Pancreas (tissue), 10 donors: ENCODE measurements at places on chromosomes 12 and 14. TPM values are rescaled to one million over a fixed set of nuclear protein-coding genes. Genes with fewer than 3 reads are reported as not detected.
A peak's percentile ranks its signal among the peaks of the same experiment; 100 is the strongest.

GRCh38 chr12:59472273-59472672, 123.6 kb upstream of the SLC16A7 start:
- DNase-seq: no peak

GRCh38 chr12:52655720-52656124, 3.7 kb upstream of the KRT2 start:
- DNase-seq: peak; percentile 48

DNA sequence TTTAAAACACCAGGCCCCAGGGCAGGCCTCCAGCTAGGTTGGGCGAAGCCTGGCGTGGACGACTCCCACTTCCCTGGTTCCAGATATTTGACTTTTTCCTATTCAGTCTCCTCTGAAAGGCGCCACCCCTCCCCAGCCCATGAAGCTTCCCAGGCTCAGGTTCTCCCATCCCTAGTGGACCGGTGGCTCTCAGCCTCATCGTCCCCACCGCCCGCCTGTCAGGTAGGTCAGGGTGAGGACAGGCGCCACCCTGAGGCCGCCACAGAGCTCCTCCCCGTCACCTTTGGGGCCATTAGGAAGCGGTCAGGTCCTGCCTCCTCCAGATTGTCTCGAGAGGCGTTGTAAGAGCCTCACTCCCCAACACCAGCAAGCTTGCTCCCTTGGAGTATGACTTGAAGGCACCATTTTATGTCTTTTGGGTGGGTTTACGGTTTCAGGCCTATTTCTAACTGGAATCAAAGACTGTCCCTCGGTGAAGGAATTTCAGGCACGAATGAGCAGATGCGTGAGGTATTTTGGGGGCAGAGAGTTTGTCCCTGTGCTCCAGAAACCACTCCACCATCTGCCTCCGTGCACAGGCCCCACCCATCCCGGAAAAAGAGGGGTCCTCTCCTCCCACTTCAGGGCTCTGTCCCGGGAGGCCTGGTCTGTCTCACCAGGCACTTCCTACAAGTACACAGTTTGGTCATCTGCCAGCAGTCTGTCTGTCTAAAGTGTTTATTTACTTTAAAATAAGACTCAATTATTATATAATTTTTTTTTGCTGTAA, 55.6 kb downstream of the TSPAN9 start:
- no peak for DNase-seq

DNA sequence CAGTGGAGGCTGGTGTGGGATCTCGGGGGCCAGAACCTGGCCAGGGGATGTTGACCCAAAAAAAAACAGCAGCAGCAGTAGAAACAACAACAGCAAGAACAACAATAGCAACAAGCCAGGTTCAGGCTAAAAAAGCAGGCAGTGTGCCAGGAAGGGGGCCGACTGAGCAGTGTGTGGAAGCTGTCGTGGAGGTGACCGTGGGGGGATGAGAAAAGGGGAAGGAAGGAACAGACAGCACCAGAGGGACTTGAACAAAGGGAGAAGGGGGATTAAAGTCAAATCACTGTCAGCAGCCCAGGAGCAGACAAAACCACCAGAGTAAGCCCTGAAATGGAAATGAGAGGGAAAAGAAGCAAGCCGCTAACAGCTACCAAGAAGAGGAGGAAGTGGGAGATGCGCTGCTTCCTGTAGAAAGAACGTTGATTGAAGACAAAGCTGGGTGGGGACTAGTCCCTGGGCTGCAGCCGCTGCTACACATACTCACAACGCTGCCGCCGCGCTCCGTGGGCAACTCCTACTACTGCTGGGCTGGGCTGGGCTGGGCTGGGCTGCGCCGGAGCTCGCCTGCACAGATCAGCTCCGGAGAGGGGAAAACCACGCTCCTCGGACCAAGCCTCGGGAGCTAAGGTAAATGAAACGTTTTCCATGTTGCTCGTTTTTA, at the start of gene GNG2:
Gene GNG2 (plus strand): TSS at position 449 of the 661 bp plus-strand sequence. CDS start 90,067 bp downstream, outside the sequence.
- peak; percentile 87 for DNase-seq

DNA sequence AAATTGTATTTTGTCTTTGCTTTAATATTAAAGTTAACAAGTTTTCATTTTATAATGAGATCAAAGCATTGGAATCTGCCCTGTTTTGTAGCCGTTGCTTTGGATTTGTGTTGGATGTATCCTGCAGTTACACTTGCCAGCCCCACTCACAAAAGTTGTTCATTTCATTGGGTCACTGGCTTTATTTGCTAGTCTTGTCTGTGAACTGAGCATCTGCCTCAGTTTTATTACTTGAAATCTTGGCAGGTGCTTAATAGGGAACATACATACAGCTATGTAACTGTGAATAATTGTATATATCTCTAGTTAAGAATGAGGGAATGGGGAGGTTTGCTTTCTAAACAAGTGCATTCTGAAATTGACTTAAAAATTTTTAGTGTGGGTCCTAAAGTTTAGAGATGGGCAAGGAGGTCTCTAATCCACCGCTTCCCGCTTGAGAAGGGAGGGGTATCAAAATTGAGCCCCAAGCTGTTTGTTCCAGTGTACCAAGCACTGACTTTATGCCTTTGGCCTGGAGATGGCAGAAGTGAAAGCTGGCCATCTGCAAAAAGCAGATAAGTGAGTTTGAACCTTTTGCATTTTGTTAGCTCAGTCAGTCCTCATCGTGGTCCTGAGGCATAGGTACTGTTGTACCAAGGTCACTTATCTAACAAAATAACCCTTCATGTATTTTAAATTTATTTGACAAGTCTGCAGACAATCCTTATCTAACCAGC, 9.3 kb downstream of the EIF5 start:
- no peak for DNase-seq

DNA sequence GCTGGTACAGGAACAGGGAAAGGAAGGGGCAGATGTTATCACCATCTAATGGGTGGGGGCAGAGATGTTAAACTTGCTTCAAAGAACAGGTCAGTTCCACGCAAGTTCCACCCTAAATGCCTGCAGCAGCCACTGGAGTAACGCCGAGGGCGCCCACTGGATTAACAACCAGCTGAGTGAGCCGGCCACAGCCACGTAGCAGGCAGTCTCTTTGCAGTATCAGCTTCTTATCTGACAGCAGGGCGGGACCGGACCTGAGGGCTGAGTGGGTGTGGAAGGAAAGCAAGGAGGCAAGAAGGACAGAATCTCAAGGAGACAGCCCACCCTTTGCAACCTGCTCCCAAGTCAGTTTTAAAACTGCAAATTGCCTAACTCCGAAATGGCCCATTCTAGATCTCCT, 38.4 kb upstream of the FOXN3 start:
- peak; percentile 33 for DNase-seq

GRCh38 chr14:88481794-88482193, 73.0 kb downstream of the PTPN21 start:
- DNase-seq: no peak

DNA sequence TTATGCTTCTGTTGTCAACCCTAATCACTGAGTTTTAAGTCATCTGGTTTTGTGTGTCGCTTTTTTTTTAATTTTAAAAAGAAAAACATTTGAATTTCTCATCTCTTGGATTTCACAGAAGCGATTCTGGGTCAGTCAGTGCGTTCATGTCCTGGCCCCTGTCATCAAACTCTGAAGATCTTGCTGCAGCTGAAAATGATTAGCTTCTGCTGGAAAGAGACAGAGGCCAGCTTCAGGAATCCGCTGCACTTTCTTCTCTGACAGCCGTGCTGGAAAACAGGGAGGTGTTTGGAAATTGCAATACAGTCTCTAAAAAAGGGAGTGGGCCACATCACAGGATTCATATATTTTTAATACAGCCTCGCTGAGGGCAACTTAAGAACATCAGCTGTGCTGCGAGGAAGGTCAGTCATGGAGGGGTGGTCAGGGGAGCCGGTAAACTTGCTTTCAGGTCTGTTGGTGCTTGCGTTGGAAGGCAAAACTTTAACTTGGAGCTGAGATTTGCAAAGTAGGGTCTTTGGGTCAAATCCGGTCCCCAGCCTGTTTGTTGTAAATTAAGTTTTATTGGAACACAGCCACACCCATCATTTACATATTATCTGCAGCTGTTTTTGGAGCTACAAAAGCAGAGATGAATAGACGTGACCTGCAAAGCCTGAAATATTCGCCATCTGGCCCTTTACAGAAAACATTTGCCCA, 190.8 kb downstream of the AACS start:
- no peak for DNase-seq

- DNase-seq: no peak
Observed at GRCh38 chr12:6936636-6937480, 6.8 kb upstream of the RNU7-1 start.

DNA sequence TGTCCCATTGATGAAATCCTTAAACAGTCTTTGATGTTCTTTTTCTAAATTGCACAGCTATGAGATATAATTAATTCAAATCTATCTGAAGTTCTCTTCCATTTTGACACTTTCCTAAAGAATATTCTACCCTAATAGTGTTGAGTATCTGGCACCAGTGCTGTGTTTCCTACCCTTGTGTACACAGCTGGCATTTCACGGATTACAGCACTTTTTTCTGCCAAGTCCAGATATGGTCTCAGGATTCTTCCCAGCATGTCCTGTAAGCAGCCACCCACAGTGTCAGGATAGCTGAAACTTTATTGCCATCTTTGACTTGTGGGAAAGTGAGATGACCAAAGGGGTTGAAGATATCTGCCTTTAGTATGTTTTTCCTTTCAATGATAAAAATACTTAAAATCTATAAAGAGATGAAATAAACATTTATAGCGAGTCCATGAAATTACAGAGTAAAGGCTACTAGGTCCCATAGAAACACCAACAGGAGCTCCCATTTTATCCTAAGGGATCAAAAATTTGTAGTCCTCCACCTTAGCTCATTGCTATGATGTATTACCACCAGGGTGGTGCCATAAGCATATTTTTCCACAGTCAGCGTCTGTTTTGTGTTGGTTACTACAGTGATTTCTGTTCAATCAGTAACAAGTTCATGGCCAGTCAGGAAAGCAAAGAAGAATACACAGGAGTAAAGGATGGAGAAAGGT, 96.7 kb downstream of the TRHDE start:
- peak; percentile 74 for DNase-seq

GRCh38 chr12:98198261-98198982, 317.0 kb upstream of the TMPO start:
- DNase-seq: no peak

DNA sequence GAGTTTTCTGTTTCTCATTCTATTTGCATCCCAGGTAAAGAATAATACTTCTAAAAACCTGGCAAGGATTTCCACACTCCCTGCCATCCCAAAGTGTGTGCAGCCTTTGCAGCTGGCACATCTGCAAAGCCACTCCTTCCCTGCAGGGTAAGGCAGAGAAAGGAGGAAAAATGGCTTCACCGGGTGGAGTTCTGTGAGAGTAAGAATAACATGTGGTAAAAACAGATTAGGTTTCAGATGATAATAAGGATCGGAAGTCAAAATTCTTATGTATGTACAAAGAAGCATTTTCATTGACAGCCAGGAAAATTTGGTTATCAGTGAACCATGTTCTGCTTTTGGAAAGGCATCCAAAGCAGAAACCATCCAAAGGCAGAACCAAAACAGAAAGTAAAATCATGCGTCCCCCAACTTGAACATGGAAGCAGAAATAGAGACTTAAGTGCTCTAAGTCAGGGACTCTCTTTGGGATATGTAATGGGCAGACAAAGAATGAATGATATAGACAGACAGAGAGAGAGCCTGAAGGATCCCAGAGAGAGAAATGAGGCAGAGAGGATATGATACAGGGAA, 192.6 kb upstream of the CCDC196 start:
- DNase-seq: no peak

- DNase-seq: no peak
Observed at GRCh38 chr14:79706382-79706781, 504.9 kb downstream of the DIO2 start.

DNA sequence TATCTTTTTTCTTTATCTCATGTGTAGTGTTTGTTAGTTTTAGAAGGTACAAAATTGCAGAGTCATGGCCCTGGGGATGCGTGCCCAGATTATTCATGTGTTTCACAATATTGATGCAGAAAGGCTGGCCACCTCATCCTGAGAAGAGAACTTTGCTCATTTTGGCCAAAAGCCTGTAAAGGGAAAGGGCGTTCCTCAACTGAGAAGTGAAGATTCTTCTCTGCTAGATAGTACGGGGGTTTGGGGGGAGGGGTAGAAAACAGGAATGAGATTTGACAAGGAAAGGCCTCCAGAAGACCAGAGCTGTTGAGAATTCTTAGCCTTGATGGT, 1.7 kb downstream of the MGST1 start:
- DNase-seq: peak; percentile 66

DNA sequence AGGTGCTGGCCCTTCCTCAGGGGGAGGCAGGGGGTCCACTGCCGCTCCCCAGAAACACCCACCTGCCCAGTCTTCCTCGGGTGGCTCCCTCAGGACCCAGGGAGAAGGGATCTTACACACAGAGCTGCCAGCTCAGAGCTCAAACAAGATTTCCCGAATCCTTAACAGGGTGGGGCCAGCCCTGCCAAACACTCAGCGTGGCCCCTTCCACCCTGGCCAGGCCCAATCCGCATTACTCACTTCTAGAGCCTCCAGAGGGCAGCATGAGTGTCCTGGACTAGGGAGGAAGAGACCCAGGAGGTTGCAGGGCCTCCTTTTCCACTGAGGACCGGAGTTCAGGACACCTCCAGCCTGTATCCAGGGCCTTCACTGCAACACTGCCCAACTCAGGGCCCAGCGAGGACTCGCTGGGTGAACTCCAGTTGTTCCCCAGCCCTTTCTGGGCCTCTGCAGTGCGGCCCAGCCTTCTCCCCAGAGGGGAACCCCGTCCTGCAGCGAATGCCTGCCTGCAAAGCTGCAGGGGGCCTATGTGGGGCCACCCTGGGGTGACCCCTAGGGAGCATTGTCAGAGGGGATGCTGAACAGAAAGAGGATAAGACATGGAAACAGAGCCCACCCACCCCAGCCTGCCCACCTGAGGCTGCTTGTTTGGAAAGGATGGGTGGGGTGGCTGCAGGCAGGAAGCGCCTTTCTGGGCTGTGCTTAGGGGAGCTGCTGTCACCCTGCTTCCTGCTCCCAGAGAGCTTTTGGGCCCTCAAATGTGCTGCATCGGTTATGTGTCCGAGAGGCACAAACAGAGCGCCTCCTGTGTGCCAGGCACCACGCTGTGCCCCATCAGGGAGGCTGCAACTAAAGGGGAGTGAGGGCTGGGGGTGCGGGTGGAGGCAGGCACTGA, 43.8 kb downstream of the CCNK start:
- no peak for DNase-seq

- DNase-seq: no peak
Observed at GRCh38 chr12:88409257-88409656, 171.0 kb downstream of the KITLG start.

GRCh38 chr12:95653771-95654546, 102.7 kb upstream of the USP44 start:
- no peak for DNase-seq

GRCh38 chr12:132560364-132560613, 50.1 kb downstream of the LRCOL1 start:
- no peak for DNase-seq

Gene OLR1
- 34.3 TPM for total RNA-seq

Gene TMEM117
- 6.1 TPM for total RNA-seq

Gene TMEM229B
- 3.2 TPM for total RNA-seq

Gene FITM1
- 12.0 TPM for total RNA-seq

Gene TMEM30B
- 15.7 TPM for total RNA-seq

Gene MUCL1
- not detected for total RNA-seq

Gene OR11G2
- total RNA-seq: not detected

Gene RNFT2
- 0.51 TPM for total RNA-seq

Gene FGD4
- 15.3 TPM for total RNA-seq

Gene KLRC3
- not detected for total RNA-seq
